Urinary bladder (tissue), 4 donors: ENCODE measurements at places on chromosomes 4 and X. TPM values are rescaled to one million over a fixed set of nuclear protein-coding genes. Genes with fewer than 3 reads are reported as not detected.

GRCh38 chr4:84232309-84233095 is 266.6 kb downstream of the NKX6-1 start:
- no peak for DNase-seq

DNA sequence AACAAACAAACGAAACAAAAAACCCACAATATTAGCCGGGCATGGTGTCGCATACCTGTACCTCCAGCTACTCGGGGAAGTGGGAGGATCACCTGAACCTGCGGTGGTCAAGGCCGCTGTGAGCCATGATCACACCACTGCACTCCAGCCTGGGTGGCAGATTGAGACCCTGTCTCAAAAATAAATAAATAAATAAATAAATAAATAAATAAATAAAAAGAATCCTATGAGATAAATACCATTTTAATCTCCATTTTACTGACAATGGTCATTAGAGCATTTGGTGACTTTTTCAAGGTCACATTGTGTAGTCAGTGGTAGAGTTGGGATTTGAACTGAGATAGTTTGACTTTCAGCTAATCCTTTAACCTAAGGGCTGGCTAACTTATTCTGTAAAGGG is 11.4 kb downstream of the TRPC5 start:
- no peak for DNase-seq

DNA sequence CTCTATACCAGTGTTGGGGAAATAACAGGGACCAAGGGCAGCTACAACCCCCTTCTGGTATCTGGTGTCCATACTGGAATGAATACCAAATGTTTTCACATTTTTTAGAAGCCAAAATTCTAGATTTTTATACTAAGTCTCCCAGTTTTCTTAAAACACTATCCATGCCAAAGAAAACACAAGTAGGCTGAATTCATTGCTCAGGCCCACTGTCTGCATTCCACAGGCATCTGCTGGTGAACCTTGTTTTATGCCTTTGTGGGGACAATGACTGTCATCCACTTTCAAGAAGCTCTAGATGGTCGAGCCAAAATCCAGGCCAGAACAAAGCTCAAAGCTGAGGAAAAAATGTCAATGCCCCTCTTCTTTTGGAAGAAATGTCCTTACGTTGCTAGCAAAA is 213.4 kb upstream of the RASGEF1B start:
- DNase-seq: no peak

GRCh38 chr4:5921101-5921980 is 28.5 kb upstream of the CRMP1 start:
- no peak for DNase-seq

DNA sequence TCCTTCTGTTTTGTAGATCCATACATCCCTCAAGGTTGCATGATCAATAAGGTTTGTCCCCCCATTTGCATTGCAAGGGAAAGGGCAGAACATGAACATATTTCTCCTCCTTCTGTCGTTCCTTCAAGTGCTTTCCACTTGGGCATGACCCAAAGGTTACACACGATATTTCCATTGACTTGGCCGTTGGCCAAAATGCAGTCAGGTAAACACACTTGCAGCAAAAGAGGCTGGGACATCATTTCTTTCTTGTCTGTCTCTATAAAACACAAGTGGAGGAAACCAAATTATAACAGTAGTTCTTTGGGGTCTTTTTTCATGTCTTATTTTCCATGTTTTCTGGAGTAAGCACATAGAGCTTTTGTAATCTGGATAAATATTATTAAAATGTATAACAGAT is 156.1 kb downstream of the FRAS1 start:
- no peak for DNase-seq

The PLAC1 gene
- polyA plus RNA-seq: 0.23 TPM

The PNCK gene
- 73.7 TPM for polyA plus RNA-seq
